ENCODE measurements at places on chromosomes 6 and 20.

GRCh38 chr20:25198663-25199383 is 3.3 kb downstream of the ENTPD6 start:
- no peaks in the 10 kb centered on the region for H3K27me3 ChIP-seq
- no peak overlapping the region for H3K4me3 ChIP-seq
- peaks cover 2% of the 10 kb centered on the region for H3K36me3 ChIP-seq
- no peak overlapping the region for H3K27ac ChIP-seq

GRCh38 chr20:62752671-62753501 is 43.4 kb upstream of the MRGBP start:
- no peak for DNase-seq
- H3K4me1 ChIP-seq, result no peaks in the 10 kb centered on the region
- peaks cover 40% of the 10 kb centered on the region for H3K27me3 ChIP-seq

GRCh38 chr6:116697480-116697879 is 16.5 kb downstream of the KPNA5 start:
- peaks cover 22% of the 10 kb centered on the region for H3K4me1 ChIP-seq
- peaks cover 52% of the 10 kb centered on the region for H3K36me3 ChIP-seq
- H3K27ac ChIP-seq, result no peak overlapping the region
- no peak overlapping the region for H3K4me3 ChIP-seq
- no peak for DNase-seq
- no peaks in the 10 kb centered on the region for H3K27me3 ChIP-seq

DNA sequence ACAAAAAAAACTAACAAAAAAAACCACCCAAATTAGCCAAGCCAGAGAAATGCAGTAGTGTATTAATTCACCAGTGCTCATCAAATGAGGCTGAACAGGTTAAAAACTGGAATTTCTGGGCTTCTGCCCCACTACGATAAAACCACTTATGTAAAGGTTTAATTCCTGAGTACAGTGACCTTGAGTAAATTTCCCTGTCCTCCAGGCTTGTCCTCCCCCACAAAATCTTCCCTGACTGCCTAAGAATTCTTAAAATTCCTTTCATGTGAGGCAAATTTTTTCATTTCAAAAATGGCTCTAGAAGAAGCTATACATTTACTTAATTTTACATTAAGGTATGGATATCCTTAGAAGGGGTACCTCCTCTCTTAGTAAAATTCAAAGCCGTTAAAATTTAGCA is 80.1 kb upstream of the ID4 start:
- no peak overlapping the region for H3K4me3 ChIP-seq
- H3K4me1 ChIP-seq, result no peaks in the 10 kb centered on the region
- no peak overlapping the region for H3K27ac ChIP-seq
- no peaks in the 10 kb centered on the region for H3K36me3 ChIP-seq

- H3K27ac ChIP-seq, result no peak overlapping the region
- H3K4me1 ChIP-seq, result no peaks in the 10 kb centered on the region
- no peak overlapping the region for H3K4me3 ChIP-seq
- H3K36me3 ChIP-seq, result no peaks in the 10 kb centered on the region
Measured at GRCh38 chr6:68196645-68197044, 438.4 kb upstream of the ADGRB3 start.

DNA sequence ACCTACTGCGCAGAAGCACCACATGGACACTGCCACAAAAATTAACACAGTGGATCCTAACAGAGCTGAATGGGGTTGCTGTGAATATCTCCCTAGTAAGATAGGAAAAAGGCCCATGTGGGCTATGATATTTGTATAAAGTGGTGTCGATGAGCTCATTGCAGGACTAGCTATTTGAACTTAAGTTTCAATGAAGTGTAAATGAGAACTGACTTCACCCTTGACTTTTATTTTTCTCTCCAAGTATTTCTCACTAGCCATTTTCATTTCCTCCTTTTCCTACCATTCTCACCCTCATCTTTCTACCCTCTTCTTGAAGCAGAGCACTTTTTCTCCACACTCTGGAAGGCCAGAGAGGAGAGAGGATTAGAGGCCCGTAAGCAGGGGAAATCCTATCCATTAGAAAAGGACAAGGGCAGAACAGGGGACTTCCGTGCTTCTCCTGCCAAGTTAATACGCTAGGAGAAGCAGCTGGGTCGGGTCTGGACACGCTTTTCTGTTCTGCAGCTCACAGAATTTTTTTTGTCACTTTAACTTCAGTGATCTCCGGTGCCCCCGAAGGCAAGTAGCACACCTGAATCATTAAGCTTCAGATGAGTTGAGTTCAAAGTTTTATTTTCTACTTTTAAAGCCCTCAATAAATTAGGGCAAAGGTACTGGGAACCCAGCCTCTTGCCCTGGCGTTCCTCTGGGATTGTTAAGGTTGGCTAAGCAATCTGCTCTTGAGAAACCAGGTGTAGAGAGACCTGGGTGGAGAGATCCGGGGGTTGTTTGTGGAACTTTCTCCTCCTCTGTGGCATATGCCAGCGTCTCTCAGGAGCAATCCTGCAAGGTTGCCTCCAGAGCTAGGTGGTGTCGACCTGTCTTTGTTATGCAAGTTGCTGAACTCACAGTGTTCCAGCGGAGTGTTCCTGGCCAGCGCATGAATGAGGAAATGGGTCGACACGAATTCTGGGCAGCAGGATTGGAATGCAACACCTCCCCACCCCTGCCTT is 56.2 kb upstream of the ARID1B start:
- no peak for DNase-seq
- peaks cover 9% of the 10 kb centered on the region for H3K4me1 ChIP-seq
- no peaks in the 10 kb centered on the region for H3K36me3 ChIP-seq
- H3K4me3 ChIP-seq, result no peak overlapping the region
- peaks cover 3% of the 10 kb centered on the region for H3K27me3 ChIP-seq

DNA sequence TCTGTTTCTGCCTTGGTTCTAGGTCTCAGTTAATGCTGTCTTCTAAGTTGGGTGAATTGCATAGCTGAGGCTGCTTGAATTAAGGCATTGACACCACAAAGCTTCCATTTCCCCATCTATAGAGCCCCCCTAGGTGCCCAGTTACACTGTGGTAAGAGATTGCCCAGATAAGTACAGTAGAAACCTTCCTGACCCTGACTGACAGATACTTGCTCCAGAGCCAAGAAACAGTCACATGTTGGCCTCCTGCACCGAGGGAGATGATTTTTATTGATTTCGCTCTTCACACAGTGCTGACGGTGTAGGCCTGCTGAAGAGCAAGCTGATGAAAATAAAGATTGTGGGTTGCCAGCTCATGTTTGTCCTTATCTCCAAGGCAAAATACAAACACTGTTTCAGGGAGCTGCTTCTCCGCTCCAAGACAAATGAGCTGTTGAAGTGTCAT is 67.9 kb downstream of the TRMT11 start:
- H3K27ac ChIP-seq, result no peak overlapping the region
- peaks cover 5% of the 10 kb centered on the region for H3K4me1 ChIP-seq
- DNase-seq, result no peak
- peaks cover 13% of the 10 kb centered on the region for H3K36me3 ChIP-seq
- no peak overlapping the region for H3K4me3 ChIP-seq

DNA sequence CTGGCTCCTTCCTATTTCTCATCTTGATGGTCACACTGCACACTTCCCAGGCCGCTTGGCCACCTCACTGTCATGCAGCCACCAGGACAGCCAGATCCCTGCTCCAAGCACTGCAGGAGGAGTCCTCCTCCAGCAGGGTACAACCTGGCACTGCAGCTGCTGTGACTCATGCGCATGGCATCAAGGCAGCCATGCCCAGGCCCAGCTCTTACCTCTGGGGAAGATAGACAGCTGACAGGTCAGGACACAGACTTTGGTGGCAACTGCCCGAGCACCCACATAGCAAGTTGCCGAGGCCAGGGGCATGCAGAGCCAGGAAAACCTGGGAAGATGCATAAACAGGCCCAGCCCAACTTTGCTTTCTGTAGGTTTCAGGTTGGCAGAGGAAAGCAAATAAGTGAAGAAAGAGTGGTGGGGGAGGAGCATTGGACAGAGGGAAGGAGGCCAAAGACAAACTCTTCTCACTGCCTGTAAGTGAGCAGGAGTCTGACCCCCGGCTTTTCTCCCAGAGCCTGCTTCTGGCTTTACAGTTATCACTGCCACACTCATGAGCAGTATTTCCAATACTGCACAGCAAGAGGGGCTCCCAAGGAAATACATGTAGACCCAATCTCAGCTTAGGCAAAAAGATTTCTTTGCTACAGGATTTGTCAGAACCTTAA is 38.8 kb downstream of the SLC22A3 start:
- peaks cover 15% of the 10 kb centered on the region for H3K27me3 ChIP-seq
- no peaks in the 10 kb centered on the region for H3K36me3 ChIP-seq
- no peak overlapping the region for H3K4me3 ChIP-seq
- DNase-seq, result no peak

DNA sequence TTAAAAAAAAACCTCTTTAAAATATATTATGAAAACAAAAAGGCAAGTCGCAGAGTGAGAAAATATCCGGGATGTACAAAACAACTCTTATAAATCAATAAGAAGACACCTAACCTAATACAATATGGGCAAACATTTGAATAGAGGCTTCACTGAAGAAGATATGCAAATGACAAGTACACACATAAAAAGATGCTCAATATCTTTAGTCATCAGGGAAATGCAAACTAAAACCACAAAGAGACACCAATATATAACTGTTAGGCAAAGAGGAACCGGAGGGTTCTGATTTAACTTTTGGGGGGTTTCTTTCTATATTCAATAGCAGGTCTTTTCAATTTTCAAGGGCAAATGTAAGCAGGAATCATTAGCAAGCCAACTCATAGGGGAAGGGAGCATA is 480.7 kb upstream of the SPTLC3 start:
- H3K27me3 ChIP-seq, result no peaks in the 10 kb centered on the region
- DNase-seq, result no peak
- no peaks in the 10 kb centered on the region for H3K4me1 ChIP-seq
- H3K27ac ChIP-seq, result no peak overlapping the region
- no peaks in the 10 kb centered on the region for H3K36me3 ChIP-seq

DNA sequence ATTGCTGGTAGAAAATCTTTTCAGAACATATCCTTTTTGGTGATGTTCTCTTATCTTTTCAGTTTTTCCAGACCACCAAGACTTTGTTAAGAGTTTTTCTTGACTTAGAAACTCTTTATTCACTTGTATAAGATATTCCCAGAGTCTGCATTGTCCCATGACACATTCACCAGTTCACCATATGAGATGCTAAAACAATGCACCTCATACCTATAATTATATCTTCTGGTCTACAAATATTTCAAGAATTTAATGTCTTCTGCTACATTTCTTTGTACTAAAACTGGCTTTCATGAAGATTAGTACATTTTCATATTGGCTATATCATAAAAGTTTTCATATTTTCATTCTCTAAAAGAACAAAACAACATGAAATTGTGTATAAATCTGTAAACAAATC is 111.3 kb downstream of the ADGRG6 start:
- DNase-seq, result no peak
- H3K27me3 ChIP-seq, result no peaks in the 10 kb centered on the region
- H3K4me1 ChIP-seq, result no peaks in the 10 kb centered on the region
- no peak overlapping the region for H3K27ac ChIP-seq

GRCh38 chr6:35230950-35231349 is 17.2 kb downstream of the SCUBE3 start:
- no peak for DNase-seq
- no peaks in the 10 kb centered on the region for H3K36me3 ChIP-seq
- no peak overlapping the region for H3K27ac ChIP-seq
- H3K4me3 ChIP-seq, result no peak overlapping the region
- H3K4me1 ChIP-seq, result no peaks in the 10 kb centered on the region

DNA sequence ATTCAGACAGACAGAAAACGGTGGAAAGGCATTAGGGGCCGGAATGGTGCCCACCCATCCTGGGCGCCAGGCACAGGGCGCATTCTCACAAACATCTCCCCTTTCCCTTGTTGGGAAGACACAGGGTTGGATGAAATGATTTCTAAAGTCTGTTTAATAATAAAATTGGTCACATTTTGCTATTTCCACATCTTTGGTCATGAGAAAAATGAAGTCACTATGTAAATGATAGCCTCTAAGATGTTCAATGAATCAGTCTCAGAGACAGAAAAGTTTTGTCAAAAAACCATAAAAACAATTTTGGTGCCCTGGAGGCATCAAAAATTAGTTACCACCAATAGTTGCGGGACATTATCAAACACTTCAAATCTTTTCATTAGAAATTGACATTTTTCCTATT is 40.7 kb downstream of the PRR18 start:
- H3K36me3 ChIP-seq, result no peaks in the 10 kb centered on the region
- DNase-seq, result no peak
- no peak overlapping the region for H3K4me3 ChIP-seq
- peaks cover 6% of the 10 kb centered on the region for H3K27me3 ChIP-seq
- peaks cover 3% of the 10 kb centered on the region for H3K4me1 ChIP-seq

- DNase-seq, result no peak
- no peak overlapping the region for H3K4me3 ChIP-seq
Measured at GRCh38 chr6:131963063-131963462, 11.9 kb upstream of the CCN2 start.

DNA sequence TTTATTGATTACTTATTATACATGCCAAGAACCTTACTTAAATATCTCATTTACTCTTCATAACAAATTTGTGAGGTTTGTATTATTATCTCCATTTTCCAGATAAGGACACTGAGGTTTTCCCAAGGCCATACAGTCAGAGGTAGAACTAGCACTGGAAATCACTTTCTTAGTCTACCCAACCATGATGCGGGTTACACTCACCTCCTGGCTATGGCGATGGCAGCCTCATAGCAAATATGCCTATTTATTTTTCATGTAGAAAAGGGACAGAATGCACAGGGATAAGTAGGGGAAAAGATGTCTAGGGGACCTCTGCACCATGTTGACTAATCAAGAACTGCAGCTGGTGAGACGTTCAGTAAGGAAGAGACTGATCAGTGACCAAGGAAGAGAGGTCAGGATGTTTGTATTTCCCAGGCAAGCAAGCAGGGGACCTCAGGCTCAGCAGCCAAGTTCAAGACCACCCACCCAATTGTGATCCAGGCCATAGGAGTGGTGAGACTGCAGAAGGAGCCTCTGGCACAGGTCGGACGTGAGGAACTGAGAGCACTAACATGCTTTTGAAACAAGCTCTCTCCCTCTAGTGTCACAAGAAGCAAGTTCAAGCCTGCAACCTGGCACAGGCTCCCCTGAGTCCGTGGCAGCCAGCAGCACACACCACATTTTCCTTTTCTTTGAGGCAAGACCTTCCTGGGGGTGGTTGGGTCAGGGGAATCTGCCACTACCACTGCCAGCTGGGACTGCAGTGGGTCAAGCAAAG is 97.8 kb downstream of the GMPR start:
- no peaks in the 10 kb centered on the region for H3K4me1 ChIP-seq
- H3K27me3 ChIP-seq, result no peaks in the 10 kb centered on the region
- no peak overlapping the region for H3K4me3 ChIP-seq
- no peak overlapping the region for H3K27ac ChIP-seq
- DNase-seq, result no peak
- no peaks in the 10 kb centered on the region for H3K36me3 ChIP-seq

- peak overlapping the region; percentile 87 for H3K4me3 ChIP-seq
- H3K36me3 ChIP-seq, result peaks cover 17% of the 10 kb centered on the region
- DNase-seq, result peak; percentile 72
- H3K27me3 ChIP-seq, result peaks cover 2% of the 10 kb centered on the region
- peaks cover 29% of the 10 kb centered on the region for H3K4me1 ChIP-seq
Measured at GRCh38 chr20:380763-381580, 412 bp downstream of the TRIB3 start.

- H3K27me3 ChIP-seq, result no peaks in the 10 kb centered on the region
- no peaks in the 10 kb centered on the region for H3K4me1 ChIP-seq
- H3K27ac ChIP-seq, result no peak overlapping the region
- no peaks in the 10 kb centered on the region for H3K36me3 ChIP-seq
Measured at GRCh38 chr6:160810238-160810637, 108.2 kb downstream of the PLG start.

- H3K4me3 ChIP-seq, result no peak overlapping the region
- no peaks in the 10 kb centered on the region for H3K36me3 ChIP-seq
- no peak overlapping the region for H3K27ac ChIP-seq
- H3K27me3 ChIP-seq, result no peaks in the 10 kb centered on the region
Measured at GRCh38 chr6:19632786-19633185, 204.4 kb upstream of the ID4 start.

- no peak for DNase-seq
- H3K4me1 ChIP-seq, result no peaks in the 10 kb centered on the region
- no peak overlapping the region for H3K27ac ChIP-seq
- H3K27me3 ChIP-seq, result no peaks in the 10 kb centered on the region
Measured at GRCh38 chr6:68192988-68193387, 442.1 kb upstream of the ADGRB3 start.

All from activated CD8-positive, alpha-beta T cell treated with anti-CD3 and anti-CD28 coated beads, Interleukin-2, amount 10 ng/mL, durations not matched to agents 7 days and 5 days (primary cell).